ENCODE measurements at places on chromosomes 13 and 19. TPM values are rescaled to one million over a fixed set of nuclear protein-coding genes. Genes with fewer than 3 reads are reported as not detected.

DNA sequence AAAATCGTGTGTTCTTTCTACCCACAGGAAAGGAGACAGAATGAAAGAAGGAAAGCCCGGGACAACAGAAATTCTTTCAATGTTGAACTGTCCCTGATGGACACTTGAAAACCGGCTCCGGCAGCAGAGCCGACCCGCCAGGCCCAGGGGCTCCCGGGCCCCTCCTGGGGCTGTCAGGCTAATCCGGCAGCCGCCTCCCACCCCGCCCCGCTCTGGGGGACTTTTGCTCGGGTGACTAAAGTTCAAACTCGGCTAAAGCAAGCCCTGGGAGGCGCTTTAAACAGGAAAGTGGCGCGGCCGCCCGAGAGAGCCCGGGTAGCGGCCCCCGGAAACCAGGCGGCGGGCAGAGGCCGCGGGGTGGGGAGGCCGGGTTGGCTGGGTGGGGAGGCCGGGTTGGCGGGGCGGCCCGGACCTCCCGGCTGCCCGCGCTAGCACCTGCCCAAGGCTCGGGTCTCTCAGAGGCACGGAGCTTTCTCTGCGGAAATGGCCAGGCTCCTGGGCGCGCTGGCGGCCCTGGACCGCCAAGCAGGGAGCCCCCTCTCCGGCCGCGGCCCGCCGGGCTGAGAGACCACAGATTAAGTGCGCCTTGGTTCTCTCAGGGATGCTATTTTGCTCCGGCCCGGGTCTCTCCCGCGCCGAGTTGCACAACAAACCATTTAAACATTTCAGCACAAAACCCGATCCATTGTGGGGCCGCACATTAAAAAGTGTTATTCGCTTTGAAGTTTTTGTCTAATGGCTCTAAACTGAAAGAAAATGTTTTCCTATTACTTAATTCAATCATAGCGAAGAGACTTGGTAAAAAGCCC is 2.6 kb upstream of the GSX1 start:
- no peak for ATAC-seq

DNA sequence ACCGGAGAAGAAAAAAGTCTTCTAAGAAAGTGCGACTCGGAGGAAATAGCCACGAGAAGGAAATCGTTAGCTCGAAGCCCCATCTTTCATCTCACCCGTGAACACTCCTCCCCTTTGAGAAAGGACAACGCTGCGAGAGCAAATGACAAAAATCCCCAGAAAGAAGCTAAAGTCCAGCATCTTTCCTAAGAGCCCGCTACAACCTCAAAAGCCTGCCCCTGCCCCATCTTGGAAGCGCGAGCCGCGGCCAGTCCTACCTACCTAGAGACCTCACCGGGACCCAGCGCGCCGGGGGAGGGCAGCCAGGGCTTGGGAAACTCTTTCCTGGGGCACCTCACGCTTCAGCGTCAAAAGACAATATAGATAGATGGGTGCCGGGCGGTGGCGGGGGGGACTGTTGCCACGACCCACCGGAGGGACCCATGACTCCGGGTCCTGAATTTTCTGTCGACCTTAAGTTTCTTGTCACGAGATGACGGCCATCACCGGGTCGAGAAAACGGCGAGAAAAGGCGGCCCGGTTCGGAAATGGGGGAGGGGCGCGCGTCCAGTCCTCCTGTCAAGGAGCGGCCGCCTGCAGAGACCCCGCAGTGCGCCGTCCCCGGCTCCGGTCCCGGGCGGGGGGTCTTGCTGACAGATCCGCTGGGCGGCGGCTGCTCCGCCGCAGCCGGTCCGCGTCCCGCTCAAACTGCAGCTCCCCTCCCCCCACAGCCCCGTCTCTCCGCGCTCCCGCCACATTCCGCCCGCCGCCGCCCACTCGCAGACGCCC is 65.9 kb downstream of the KCNRG start:
- peak; percentile 2 for ATAC-seq

DNA sequence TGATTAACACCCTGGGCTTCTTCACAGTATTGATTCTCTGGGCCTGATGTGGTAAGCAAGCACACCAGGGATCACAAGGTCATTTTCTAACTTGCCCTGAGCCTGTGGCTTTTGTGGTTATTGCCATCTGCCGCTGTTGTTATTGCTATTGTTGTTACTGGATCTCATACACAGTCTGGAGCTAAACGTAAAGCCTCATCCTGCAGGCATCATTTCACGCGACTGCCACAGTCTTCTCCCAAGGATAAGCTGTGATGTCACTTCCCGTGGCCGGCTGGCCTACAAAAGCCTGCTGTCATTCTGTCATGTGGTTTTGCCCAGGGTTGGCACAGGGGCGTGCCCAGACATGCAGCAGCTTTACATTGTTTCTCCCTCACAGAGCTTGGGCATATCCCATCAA is 154.0 kb upstream of the GPR12 start:
- peak; percentile 60 for ATAC-seq

- ATAC-seq, result no peak
These were observed 313.8 kb downstream of the ENOX1 start for GRCh38 chr13:43472980-43473379.

DNA sequence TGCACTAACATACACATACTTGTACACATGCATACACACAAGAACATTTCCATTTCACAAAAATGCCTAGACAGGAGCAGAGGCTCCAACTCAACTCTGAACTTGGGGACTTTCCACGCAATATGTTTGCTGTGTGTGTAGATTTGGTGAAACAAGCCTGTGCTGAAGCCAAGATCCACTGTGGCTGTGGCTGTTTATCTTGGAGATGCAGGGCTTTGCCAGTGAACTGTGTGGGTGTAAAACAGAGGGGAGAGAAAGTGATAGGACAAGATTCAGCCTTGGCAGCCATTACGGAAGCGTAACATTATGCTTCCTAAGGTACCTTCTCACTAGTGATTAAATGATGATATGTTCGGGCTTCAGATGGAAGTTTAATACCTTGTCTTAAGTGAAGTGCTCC is 73.2 kb upstream of the MBNL2 start:
- ATAC-seq, result no peak

DNA sequence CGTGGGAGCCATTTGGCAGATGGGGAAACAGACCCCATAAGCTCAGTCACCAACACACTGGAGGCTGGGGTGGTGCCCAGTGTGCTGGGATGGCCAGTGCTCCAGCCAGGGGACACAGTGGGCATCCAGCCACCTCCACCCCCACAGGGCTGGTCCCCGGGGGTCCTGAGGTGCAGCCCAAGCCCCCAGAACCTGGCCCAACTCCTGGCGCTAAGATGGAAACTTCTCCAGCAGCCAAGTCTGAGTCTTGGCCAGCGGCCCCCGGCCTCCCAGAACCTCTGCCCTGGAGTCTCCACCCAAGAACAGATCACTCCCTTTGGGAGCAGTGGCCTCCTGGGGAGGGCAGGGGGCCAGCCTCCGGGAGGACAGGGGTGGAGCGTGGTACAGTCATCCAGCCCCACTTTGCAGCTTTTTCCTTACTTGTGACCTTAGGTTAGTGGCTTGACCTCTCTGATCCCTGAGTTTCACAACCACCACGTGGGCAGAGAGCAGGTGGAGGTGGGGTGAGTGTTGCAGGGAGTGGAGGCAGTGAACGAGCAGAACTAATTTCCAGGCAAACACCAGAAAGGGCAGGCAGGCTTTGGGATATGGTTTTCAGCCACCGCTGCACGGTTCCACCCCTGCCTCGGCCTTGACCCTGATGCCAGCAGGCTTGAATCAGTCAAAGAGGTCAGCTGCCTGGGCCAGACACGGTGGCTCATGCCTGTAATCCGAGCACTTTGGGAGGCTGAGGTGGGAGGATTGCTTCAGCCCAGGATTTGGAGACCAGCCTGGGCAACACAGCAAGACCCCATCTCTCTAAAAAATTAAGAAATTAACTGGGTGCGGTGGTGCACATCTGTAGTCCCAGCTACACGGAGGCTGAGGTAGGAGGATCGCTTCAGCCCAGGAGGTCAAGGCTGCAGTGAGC is 4.3 kb upstream of the NRTN start:
- ATAC-seq, result peak; percentile 7

DNA sequence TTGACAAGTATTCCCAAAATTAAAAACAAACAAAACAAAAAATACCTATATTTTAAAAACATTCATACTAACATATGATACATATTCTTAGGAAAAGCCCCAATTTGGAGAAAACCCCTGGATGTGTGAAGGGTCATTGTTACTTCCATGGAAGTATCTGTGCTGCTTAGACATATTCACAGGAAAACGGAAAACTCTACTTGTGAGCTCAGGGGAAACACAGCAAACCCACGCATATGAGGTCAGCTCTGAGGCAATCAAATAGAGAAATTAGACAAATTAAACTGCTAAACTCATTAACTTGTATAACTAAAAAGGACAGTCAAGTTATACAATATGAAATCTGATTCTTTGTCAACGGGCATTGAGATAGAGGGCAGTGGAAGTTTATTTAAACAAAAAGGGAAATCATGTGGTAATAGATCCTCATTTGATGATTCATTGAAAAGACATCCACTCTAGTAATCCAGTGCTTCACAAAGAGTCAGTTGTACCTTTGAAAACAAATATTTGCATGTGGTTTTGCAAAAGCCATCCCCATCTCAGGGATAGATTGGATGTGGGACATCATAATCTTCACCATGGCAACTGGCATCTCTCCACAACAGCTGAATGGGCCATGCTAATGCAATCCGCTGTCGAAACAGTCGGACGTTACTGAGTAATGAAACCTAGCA is 423.4 kb downstream of the ITGBL1 start:
- ATAC-seq, result peak; percentile 87

- ATAC-seq, result no peak
These were observed 743 bp downstream of the CHAF1A start for GRCh38 chr19:4403005-4403761.

DNA sequence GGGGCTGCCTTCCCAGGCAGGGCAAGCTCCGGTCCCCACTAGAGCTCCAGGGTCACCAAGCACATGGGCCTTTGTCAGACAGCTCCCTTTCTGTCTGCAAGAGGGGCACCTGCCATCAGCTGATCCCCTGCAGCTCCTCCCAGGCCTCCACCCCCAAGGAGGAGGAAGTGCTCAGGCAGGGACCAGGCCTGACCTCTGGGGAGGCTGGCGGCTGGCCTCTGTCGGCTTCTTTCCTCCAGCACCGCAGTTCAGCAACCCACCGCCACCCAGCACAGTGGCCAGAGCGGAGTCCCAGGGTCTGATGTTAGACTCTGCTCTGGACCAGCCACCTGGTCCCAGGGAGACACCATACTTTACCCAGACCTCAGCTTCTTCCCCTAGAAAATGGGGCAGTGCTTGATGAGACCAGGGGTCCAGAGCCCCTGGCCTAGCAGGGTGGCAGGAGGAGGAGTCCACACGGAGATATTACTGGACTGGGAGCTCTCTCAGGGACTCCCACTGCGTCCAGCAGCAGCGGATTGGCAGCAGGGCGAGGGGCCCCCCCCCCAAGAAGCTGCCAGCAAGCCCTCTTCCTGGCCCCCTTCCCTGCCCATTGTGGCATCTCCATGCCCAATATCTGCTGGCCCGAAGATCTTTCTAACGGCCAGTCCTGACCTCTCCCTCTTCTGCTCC is 24.1 kb downstream of the NKPD1 start:
- no peak for ATAC-seq

- peak; percentile 92 for ATAC-seq
These were observed 8.3 kb upstream of the MZF1 start for GRCh38 chr19:58581227-58582141.

GRCh38 chr19:53422551-53422950 is 9.2 kb upstream of the ZNF761 start:
- ATAC-seq, result no peak

Gene FUZ
- total RNA-seq, result 19.8 TPM

Gene SWSAP1
- 1.9 TPM for total RNA-seq

Gene GAPDHS
- total RNA-seq, result not detected

Gene THOP1
- total RNA-seq, result 80.7 TPM
